ENCODE measurements at places on chromosomes 11 and 22.

- no peak for DNase-seq
Observed at GRCh38 chr11:68141246-68142027, 20.2 kb upstream of the CHKA start.

- no peak for DNase-seq
Observed at GRCh38 chr11:2467695-2468055, 22.9 kb downstream of the KCNQ1 start.

GRCh38 chr11:124880290-124880611, 15.0 kb downstream of the ROBO3 start:
- no peak for DNase-seq

GRCh38 chr22:31947296-31947695, 3.0 kb downstream of the YWHAH start:
- DNase-seq: no peak

DNA sequence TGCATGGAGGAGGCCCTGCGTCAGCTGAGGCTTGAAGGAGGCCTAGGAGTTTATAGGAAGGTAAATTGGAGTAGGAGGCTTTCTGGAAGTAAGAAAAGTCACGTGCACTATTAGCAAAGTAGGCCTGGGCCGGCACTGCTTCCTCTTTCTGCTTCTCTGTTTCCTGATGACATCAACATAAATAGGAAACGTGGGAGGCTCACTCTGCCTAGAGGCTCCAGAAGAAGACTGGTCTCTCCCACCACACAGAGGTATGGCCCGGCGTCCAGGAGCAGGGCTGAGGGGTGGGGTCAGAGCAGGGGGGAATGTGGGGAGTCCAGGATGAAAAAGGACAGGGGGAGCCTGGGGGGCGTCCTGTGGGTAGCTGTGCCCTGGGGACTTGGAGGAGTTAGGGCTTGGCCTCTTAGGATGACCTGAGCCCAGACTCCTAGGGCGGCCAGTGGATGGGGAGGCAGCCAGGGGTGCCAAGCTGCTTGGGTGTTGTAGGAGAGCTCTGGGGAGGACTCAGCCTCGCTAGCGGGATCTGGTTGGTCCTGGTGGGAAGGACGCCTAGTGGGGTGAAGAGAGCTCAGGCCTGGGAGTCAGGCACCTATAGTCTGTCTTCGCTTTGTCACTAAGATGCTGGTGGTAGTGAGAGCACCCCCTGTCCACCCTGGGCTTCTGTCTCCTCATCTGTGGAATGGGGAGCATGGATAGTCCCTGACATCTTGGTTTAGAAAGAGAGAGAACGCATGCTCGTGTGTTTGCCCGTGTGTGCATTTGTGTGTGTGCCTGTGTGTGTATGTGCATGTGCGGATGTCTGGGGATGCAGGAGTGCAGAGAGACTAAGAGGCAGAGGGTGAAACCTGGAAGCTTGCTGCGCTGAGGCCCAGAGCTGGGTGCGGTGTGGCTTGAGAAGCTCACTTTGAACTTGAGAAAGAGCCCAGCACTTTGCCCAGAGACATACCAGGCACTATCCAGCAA, at the start of gene CSF2RB:
Gene CSF2RB (plus strand): TSS at position 202 of the 963 bp plus-strand sequence. CDS start 8,580 bp downstream, outside the sequence.
- DNase-seq: peak; percentile 32

GRCh38 chr11:57001674-57002401, 13.1 kb downstream of the OR5AK2 start:
- DNase-seq: no peak

GRCh38 chr22:20290045-20290392, 21.9 kb upstream of the RTN4R start:
- DNase-seq: no peak

DNA sequence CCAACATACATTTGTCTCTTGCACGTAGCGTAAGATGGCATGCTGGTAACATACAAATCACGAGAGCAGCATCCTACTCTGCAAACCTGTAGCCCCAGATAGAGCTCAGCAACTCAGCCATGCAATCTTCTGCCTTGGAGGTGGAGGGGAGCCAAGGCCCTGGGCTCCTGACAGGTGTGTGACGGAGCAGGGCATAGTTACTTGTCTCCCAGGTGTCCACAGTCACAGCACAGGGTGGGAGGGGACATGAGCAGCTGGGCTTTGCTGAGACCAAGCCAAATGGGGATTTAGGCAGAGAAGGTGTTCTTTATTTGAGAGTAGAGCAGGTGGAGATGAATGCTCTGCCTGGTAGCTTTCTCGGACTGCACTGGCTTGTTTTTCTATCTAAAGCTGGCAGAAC, 111.7 kb downstream of the TEAD1 start:
- DNase-seq: no peak

GRCh38 chr22:22593964-22594656, 35.0 kb upstream of the PRAME start:
- DNase-seq: peak; percentile 68

DNA sequence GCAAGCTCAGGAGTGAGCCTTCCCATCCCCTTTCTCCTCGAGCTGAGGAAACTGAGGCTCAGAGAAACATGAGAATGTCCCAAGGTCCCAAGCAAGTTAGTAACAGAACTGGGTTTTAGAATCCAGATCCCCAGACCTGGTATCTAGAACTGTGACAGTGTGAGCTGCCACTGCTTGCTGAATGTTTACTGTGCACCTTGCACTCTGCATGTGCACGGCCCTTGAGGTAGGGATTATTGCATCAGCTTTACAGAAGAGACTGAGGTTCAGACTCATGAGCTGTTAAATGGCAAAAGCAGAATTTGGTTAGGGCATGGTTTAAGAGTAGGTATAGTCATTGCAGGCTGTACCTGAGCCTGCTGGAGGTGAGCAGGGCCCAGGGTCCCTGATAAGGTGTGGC, 3.8 kb upstream of the MPPED1 start:
- DNase-seq: no peak

DNA sequence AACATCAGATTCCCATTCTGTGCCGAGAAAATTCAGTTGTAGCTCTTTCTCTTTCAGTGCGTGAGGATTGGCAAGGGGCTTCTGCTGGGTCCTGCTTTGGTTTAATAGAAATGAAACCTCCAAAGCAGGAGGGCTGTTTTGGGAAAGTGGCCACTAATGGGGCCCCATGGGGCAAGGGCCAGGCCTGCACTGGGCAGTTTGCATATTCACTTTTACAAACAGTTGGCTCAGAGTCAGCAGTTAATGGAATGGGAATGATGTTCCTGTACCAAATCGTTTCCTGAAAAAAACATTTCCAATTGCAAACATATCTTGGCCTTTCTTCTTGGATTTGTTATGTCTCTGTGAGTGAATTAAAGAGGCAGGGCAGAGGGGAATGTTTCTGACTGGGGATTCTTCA, 92.1 kb downstream of the PARVA start:
- no peak for DNase-seq

DNA sequence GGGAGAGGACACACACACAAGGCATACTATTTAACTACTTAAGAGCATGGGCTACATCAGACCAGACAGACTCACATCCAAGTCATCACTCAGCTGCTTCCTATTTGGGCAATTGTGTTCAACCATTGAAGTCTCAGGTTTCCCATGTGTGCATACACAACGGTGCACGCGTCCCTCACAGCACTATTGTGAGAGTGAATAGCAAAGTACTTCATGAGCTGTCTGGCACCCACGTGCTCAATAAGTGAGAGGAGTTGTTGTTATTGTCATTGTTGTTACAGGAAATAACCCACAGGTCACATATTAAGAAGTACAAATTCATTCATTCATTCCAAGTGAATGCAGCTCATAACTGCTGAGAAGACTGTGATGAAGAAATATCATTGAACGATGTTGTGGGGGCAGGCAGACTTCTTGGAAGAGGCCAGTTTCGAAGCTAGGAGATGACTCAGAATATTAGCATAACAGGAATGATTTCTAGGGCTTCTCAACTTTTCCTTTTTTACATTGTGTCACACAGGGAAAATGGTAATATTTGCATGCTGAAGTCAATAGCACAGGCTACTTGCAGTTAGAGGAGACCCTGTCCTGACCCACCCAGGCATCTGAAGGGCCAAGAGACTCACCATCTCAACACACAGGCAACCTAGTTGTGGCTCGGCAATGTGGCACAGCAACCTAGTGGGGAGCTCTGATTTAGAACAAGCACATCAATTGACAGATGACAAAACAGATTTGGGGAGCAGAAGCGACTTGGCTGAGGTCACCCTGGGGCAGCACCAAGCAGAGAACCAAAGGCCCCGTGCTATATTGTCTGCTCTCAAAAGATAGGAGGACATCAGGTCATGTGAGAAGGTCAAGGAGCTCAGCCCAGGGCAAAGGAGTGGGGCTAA, 606.0 kb downstream of the BUD13 start:
- no peak for DNase-seq

GRCh38 chr11:110415081-110415480, 14.7 kb upstream of the FDX1 start:
- no peak for DNase-seq

- no peak for DNase-seq
Observed at GRCh38 chr11:12376259-12377081, 901 bp upstream of the PARVA start.

- DNase-seq: peak; percentile 23
Observed at GRCh38 chr11:67776852-67777520, 102.6 kb upstream of the ALDH3B2 start.

DNA sequence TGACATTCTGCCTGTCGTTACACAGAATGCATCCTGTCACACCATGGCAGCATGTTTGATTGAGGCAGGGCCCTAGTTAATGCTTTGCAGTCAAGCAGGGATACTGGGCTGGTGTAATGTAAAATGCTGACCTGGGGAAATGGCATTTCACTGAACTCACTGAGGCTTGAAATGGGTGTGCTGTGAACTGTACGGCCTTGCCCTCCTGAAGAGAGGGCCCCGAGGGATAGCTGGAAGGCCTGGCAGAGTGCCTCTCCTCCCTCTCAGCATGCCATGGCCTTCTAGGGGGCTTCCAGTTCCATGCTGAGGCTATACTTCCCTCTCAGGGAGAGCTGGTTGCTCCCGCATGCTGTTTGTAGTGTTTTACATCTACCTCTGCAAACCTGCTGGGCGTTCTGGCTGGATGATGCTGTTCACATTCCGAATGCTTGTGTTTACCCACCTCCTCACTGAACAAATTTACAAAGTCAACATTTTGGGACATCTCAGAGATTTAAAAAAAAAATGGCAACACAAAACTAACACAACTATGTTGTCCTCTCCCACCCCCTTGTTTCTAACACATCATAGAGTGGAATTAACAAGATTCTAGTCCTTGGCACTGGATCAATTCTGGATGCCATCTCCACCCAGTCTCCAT, 416.7 kb upstream of the CADM1 start:
- DNase-seq: no peak

DNA sequence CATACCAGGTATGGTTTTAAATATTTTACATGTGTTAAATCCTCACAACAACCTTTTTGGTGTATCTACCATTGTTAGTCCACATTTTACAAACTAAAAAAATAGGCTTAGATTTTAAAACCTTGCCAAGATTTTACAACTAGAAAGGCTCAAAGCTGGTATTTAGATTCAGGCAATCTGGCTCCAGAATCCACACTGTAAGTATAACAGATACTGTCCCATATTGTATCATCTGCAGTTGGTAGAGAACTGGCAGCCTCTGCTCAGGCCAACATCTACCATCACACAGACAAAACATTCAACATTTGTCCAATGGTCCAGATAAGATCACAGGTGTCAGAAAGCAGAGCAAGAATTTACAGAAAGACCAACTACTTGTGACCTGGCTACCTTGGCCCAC, 30.9 kb downstream of the CSNK2A3 start:
- DNase-seq: no peak

DNA sequence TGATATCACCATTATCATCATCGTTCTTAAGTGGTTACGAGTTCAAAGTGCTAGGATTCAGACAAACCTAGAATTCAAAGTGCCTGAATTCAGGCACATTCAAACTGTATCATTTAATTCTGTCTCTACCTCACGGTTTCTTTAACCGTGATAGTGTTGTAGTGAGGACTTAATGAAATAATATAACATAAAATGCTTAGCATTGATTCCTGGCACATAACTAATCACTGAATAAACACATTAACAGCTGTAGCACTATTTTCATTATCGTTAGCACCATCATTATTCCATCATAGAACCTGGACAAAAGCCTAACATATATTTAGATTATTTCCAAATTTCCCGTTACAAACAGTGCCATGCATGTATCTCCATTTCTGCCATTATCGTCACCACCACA, 102.0 kb downstream of the WNT11 start:
- no peak for DNase-seq

DNA sequence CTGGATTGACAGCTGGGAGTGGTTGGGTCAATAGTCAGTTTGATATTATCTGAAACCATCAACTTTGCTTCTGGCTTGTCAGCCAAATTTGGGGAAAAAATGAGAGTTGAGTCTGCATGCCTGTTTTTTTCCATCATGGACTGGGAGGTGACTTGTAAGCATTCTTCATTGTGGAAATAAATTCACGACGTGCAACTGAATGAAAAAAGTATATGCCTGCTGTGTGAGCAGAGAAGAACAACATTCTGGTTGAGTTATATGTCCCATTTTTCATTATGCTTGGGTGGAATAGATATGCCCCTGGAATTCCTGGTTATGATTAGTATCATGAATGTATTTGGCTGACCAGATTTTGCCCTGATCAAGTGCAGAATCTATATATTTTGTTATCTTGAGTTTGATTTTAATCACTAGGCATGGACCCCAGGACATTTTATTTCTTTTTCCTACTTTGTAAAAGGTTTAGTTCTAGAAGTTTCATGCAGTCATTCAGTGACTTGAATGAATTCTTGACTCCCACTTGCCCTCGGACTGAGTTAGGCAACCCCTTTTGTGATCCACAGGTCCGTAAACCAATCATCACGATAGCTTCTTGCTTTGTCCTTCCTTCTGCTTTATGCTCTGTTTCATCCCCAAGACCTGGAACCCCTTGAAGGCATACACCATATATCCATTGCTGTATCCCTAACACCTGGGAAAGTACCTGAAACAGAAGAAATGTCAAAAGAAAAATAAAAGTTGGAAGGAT, 205.8 kb downstream of the NAV2 start:
- DNase-seq: peak; percentile 67

DNA sequence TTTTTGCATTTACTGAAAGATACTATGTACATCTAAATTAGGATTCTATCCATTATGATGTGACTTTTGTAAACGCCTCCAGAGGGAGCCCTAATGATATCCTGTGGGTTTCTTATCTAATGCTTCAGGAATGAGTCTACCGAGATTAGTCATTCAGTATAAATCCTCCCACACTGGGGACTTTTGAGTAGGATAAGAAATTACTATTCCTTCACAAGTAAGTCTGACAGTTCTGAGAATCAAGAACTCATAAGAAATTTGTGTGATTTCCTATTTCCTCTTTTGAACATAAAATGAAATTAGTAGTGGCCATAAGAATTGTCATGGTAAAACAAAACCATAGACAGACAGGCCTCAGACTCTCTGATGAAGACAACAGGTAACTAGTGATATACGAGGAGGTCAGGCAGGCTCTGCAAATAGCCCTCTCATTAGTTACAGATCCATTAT, 10.0 kb upstream of the OR5M1 start:
- peak; percentile 61 for DNase-seq

DNA sequence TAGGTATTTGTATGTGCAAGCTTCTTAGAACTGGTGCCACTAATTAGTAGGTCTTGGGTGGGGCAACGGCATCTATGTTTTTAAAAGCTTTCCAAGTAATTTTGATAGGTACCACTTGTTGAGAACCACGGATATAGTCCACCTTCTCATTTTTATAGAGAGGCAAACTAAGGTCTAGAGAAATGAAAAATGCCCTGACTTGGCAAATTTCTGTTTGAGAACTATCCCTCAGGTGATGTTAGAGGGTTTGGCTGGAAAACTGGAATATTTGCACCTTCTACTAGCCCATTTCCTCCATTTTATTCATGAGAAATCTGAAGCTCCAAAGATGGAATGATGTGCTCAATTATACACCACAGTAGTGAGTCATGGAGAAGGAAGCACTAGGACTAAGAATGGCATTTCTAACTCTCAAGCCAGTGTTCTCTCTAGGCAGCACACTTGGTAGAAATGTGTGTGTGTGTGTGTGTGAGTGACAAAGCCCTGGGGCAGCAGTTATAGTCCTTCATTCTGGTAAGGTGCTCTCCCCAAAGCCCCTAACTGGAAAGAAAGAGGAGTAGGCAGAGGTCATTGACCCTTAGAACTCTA, 1.8 kb upstream of the TMEM86A start:
- DNase-seq: no peak
